ENCODE measurements at places on chromosomes 7 and 10. TPM values are rescaled to one million over a fixed set of nuclear protein-coding genes. Genes with fewer than 3 reads are reported as not detected.
A peak's percentile ranks its signal among the peaks of the same experiment; 100 is the strongest.

MSS51 gene
- 2.9 TPM for total RNA-seq

DNA sequence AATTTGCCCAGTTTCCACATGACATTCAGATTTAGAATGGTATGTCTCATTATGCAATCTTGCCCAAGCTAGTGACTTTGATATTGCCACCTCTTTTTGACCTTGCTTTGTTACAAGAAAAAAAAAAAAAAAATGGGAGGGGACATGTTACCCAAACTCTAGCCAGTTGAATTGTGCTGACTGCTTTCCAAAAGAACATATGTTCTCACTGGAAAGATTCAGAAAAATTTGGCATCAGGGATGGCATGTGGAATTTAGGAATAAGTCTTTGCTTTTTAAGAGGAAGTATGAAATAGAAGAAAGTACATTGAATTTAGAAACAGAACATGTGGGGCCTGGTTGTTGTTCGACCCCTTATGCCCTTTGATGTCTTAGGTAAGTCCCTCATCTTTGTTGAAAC is 846.8 kb downstream of the NRG3 start:
- DNase-seq: no peak

DNA sequence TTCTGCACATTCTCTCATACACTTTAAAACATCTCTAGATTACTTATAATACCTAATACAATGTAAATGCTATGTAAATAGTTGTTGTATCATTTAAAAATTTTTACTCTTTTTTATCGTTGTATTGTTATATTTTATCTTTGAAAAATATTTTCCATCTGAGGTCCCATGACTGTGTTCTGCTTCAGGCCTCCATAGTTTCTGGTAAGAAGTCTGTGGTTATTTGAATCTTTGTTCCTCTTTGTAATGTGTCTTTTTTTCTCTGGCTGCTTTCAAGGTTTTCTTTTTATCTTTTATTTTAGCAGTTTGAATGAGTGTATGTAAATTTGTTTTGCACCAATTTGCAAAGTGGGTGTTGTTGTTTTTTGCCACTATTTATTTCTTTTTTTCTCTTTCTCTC is 263.1 kb downstream of the RPS24 start:
- no peak for DNase-seq

DNA sequence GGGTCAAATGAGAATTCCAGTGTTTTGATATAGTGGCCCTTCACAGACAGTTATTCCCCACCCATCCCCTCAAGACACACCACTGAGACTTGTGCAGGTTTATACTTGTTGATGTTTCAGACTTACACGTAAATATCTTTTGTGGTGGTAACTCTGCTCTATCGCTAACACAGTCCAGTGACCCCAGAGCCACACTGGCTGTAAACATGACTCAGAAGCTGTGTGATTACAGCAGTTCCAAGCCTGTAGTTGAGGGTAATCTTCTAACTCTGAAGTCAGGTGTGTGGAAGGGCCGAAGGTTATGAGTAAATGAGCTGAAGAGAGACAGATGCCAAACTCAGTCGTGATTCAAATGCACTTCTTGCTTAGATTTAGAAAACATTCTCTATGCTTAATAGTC is 19.4 kb downstream of the NOBOX start:
- peak; percentile 32 for DNase-seq

DNA sequence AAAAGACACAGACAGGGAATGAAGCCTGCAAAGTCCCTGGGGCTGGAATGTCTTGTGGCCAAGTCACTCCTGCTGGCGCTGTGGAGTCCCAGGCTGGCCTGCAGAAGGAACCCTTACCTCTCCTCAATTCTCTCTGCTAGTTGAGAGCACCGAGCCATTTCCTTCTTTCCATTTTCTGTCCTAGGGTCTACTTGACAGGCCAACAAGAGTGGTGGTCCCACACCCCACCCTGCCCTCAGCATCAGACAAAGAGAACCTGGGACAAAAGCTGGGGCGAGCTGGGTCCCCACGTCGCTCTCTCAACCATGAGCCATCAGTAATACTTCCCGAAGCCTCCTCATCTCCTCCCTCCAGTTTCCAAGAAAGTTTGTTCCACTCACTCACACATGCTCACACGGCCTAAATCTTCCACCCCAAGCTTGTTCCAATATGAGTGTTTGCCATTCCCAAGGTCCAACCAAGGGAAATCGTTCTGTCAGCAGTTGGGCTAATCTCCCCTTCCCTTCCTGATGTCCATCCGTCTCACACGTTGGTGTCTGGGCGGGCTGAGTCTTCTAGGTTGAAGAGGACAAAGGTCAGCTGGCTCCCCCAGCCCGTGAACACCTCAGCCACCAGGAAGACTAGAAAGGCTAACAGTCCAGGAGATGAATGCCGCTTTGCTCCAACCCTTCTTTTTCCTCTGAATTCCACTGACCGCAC is 44.3 kb downstream of the CLEC2L start:
- no peak for DNase-seq

- no peak for DNase-seq
Observed at GRCh38 chr10:110857265-110858171, 14.2 kb upstream of the PDCD4 start.

DNA sequence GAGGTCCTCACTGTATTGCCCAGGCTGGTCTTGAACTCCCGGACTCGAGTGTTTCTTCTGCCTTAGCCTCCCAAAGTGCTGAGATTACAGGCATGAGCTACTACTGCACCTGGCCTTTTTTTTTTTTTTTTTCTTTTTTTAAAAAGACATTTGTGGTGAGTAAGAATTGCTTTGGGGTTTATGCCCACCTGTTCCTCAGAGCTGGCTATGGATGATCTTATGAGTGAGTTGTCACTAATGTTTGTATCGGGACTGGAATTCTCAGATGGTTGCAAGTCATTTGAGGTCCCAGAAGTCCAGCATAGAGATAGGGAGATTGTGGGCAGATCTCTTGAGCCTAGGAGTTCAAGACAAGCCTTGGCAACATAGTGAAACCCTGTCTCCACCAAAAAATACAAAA is 35.2 kb downstream of the ZRANB1 start:
- no peak for DNase-seq

DNA sequence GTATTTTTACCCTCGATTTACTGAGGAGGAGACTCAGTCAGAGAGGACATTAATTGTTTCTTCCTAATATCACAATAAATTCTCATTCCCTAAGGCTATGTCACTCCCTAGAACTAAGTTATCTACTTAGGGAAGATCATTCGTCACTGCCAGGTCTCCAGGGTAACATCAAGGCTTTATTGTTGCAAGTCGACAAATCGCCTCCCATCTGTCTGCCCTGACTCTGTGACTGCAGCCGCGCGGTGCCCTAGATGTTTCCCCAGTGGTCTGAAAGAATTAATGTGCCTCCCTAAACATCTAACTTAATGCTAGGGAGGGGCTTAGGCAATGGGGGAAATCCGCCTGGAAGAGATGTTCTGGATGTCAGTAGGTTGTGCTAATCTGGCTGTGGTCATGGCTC is 558.8 kb upstream of the C7orf33 start:
- DNase-seq: no peak

- peak; percentile 11 for DNase-seq
Observed at GRCh38 chr7:14207138-14207537, 217.7 kb upstream of the ETV1 start.

DNA sequence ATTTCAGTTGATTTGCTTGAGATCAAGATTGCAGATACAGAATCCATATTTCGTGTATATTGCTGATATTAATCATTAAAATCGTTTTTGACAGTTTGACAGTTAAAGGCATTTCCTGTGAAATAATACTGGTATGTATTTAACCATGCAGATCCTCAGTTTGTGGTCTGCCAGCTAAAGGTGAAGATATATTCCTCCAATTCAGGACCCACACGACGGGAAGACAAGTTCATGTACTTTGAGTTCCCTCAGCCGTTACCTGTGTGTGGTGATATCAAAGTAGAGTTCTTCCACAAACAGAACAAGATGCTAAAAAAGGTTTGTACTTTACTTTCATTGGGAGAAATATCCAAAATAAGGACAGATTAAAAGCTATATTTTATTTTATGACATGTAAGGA is 94.3 kb downstream of the PTEN start:
- no peak for DNase-seq

DNA sequence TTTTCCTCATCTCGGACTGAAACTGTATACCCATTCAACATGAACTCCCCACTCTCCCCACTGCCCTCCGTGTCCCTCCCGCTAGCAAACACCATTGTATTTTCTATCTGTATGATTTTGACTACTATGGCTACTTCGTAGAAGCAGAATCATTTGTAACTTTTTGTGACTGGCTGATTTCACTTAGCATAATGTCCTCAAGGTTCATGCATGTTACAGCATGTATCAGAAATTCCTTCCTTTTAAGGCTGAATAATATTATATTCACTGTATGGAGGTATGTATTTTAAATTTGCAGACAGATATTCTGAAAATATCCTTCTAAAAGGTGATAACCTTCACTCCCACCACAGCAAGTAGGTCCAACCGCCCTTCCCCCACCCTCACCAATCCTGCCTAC is 42.9 kb upstream of the MMD2 start:
- no peak for DNase-seq

DNA sequence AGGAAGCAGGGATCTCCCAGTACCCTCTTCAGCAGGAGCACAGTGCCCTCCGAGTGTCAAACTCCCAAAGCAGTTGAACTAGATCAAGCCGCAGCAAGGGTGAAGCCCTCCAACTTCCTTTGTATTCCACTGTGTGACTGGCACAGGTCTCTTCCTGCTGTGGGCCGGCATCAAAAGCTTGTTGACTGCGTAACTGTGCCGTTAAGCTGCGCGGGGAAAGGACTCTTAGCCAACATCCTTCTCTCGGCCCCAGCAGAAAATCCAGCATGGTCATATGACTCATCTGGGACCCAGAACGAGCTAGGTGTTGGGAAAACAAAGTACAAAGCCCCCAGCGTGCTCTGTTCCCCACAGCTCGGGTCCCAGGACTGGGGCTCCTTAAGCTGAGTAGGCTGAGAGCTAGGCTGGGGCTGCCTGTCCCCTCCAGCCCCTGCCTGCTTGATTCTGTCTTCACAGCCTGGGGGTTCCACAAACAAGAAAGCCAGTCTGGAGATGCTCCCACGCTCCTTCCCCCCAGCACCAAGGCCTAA is 52.2 kb downstream of the COL17A1 start:
- DNase-seq: no peak

GRCh38 chr7:129072479-129073011 is 17.6 kb upstream of the TNPO3 start:
- no peak for DNase-seq

All from Calu3 (cell line).